T-cell (primary cell): ENCODE measurements at places on chromosomes 12 and 14.
A peak's percentile ranks its signal among the peaks of the same experiment; 100 is the strongest.

GRCh38 chr12:50786498-50787231 lies 22.8 kb downstream of the ATF1 start:
- no peak for DNase-seq

GRCh38 chr14:61565181-61565580 lies 130.1 kb upstream of the HIF1A start:
- DNase-seq, result no peak

- DNase-seq, result no peak
Observed at GRCh38 chr12:109952873-109953272, 43.3 kb downstream of the GIT2 start.

- no peak for DNase-seq
Observed at GRCh38 chr12:112121780-112122565, 3.4 kb upstream of the TRAFD1 start.

DNA sequence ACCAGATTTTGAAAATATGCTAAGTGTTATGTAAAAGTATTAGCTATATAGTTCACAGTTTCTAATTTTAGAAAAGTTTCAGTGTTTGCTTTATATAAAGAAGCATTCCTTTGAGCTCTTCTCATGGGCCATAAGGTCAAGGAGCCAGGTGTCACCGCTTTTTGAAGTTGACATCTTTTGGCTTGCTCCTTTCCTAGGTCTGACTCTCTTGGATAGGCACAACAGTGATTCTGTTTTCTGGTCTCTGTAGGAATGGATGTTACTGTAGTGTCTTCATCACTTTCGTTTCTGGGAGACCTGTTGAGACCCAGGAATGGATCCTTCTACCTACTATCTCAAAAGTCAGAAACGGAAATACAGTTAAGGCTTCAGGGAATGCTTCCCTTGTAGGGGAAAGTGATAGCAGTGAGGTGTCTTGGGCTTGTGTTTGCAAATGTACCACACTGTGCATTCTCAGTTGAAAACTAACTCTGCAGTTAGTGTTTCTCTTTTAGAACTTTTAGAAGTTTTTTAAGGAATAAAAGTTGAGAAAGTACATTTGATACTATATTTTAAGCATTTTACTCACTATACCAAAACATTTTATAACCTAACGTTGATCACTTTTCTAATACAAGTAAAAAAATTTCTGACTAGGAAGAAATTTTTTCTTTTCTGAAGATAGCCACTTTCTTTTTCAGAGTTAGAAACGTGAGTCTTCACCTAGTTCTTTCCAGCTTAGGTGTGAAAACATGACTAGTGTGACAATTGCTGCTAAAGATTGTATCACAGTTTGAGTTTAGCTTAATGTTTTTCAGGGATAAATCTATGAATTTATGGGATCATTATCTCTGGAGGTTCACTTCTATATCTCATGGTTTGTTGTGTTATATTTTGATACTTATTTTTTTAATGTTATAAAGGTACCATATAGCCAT lies 20.8 kb downstream of the VRK1 start:
- DNase-seq, result peak; percentile 6

DNA sequence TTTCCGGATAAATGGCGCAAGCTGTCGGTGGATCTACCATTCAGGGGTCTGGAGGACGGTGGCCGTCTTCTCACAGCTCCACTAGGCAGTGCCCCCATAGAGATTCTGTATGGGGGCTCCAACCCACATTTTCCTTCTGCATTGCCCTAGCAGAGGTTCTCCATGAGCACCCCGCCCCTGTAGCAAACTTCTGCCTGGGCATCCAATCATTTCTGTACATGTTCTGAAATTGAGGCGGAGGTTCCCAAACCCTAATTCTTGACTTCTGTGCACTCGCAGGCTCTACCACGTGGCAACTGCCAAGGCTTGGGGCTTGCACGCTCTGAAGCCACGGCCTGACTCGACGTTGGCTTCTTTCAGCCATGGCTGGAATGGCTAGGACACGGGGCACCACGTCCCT lies 5.1 kb upstream of the SERPINA10 start:
- DNase-seq, result no peak

DNA sequence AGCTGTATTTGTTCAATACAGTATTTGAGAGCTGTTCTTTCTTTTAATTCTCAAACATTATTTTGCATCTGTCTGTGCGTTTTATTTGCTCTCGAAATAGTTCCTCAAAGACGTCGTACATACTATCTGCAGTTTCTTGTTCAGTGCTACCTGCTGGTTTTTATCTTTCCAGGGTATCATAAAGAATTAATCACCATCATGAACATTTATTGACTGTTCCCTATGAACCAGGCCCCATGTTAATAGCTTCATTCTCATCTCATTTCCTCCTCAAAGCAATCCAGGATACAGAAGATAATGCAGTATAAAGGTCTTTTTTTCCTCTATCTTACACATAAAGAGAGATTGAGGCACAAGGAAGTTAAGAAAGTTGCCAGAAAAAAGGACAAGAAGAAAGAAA lies 211.8 kb downstream of the DACT1 start:
- DNase-seq, result no peak

GRCh38 chr12:114851981-114852380 lies 168.0 kb upstream of the TBX3 start:
- no peak for DNase-seq

GRCh38 chr12:47841501-47841900 lies 21.8 kb upstream of the HDAC7 start:
- DNase-seq, result no peak
